Stimulated activated CD8-positive, alpha-beta memory T cell treated with anti-CD3 and anti-CD28 coated beads, Interleukin-2, amount 100 ng/mL, for 48 hours (primary cell): ENCODE measurements at places on chromosomes 1 and 21.

- DNase-seq, result no peak
Measured at GRCh38 chr1:156859523-156860112, 701 bp upstream of the INSRR start.

DNA sequence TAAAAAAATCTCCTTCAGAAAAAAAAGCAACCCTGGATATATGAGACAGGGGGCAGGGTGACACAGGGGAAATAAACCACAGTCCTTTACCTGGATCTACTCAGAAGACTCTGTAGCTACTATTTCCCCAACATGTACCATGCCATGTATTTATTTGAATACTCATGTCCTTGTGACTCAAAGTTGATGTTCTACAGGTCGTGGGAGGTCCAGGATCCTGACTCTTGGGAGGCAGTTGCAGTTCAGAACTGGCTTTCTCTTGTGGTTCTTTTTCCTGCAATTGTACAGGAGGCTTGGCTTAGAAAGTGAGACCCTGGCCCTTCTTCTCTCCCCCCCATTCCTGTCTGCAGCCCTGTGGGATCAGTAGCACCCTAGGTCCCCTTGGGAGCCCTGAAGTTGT, 5.8 kb upstream of the IL24 start:
- no peak for DNase-seq

- DNase-seq, result no peak
Measured at GRCh38 chr1:186735463-186735862, 55.2 kb upstream of the PTGS2 start.

DNA sequence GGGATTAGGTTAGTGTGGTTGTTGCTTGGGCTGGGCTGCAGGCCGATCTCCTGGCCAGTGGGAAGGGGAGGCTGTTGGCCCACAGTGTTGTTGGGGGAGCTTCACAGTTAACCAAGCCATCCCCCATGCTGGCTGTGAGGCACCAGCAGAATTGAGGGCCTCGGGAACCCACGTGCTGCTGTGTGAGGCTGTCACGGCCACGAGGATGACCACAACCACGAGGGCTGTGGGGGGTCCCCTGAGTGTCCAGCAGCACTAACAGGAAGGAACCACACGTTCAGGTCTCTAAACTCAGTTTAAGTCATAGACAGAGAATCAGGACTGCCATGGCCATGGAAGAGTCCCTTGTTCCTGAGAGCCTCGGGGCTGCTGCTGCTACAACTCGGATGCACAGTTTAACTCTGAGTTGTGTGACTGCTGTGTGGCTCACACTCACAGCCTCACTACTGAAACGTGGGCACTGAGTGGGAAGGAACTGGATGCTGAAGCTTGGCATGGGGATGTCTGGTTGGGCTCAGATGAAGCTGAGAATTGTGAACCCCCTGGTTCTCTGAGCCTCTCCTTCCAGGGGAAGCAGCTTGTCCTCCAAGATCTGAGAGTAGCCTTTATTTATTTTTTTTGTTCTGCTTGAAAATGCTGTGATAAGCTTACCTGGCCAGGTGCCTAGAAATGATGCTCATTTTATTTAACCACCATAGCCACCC, 4.8 kb upstream of the MMEL1 start:
- no peak for DNase-seq

GRCh38 chr1:172354291-172355274, 65.9 kb upstream of the C1orf105 start:
- no peak for DNase-seq

- DNase-seq, result no peak
Measured at GRCh38 chr1:44045064-44045463, 13.8 kb upstream of the SLC6A9 start.

GRCh38 chr21:41908829-41909228, 29.7 kb upstream of the PRDM15 start:
- no peak for DNase-seq

GRCh38 chr1:111351700-111352099, 61.0 kb downstream of the CHIA start:
- no peak for DNase-seq
